ENCODE measurements at places on chromosomes 2 and 18. TPM values are rescaled to one million over a fixed set of nuclear protein-coding genes. Genes with fewer than 3 reads are reported as not detected.

DNA sequence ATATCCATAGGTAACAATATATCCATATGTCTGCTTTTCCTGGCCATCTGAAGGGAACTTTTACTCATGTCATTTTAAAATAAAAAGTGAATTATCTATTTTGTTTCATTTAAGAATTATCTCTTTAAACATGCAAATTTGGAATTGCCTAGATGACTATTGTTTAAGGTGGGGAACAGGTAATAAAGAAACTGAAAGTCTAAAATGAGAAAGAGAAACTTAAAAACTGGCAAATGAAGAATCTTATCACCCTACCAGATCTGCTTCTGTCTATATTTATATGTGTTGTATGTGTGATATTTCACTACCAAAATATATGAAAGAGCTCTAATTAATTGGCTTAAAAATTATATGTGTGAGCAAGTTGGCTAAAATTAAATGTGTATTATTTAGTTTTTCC, 243.2 kb upstream of the KCNH7 start:
- no peak for DNase-seq

- DNase-seq = no peak
Measured at GRCh38 chr18:65260030-65260429, 490.8 kb upstream of the CDH7 start.

DNA sequence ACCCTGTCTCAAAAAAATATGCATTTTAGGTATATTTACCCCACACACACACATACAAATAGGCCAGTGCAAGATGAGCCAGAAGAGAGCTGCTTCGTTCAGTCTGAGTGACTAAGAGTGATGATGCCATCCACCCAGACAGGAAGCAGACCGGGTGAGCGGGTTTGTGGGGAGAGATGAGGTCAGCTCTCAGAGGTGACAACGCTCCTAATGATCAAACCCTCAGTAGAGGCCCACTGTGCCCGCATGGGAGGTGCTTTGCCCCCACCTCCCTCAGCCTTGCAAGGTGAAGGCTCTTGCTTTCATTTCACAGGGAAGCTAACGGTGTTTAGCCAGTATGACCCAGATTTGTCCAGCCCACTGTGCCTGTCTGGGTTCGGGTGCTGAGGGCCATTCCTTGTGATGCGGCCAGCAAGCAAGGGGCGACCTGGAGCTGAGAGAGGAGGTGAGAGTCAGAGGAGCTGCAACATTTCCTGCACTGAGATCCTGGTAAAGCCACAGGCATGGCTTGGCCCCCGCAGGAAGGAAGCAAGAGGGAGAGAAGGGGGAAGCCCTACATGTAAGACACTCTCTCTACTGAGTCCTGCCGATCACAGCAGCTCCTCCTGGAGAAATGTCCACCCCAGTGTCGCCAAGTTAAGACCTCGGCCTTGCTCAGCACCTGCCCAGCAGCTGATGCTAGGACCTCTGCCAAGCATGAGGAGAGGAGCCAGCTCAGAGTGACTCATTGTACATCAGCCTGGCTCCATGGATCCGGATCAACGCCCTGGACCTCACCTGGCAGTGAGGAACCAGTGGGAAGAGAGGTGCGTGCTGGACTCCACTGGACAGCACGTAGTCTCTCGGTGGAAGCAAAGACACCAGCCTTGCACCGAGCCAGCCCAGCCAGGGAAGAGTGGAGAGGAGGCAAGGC, 37.0 kb downstream of the NIFK start:
- no peak for DNase-seq

DNA sequence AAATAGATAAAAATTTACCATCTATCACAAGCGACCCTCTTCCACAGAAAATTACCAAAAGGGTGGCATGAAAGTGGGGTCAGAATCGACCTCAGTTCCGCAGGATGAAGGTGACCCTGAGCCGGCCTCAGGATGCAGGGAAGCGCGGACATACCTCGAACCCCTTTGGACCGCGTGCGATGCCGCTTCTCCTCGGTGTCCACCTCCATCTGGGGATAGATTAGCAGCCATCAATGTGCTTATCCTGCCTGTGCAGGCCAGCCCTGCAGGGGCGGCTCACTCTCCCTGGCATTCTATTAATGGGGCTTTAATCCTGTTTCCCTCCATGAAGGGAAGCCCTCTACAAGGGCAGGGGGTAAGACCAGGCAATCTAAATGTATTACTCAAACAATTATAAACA, 235.3 kb upstream of the PXDN start:
- DNase-seq = no peak

The SLC19A3 gene
- 0.97 TPM for total RNA-seq

The FAM228A gene
- 2.5 TPM for total RNA-seq
